Hematopoietic multipotent progenitor cell treated with erythropoietin and hydrocortisone succinate and interleukin-3 and kit ligand, for 4 days (in vitro differentiated cells): ENCODE measurements at places on chromosomes 11 and 22.

GRCh38 chr11:68783216-68783821 lies 32.0 kb upstream of the TESMIN start:
- no peak for DNase-seq

DNA sequence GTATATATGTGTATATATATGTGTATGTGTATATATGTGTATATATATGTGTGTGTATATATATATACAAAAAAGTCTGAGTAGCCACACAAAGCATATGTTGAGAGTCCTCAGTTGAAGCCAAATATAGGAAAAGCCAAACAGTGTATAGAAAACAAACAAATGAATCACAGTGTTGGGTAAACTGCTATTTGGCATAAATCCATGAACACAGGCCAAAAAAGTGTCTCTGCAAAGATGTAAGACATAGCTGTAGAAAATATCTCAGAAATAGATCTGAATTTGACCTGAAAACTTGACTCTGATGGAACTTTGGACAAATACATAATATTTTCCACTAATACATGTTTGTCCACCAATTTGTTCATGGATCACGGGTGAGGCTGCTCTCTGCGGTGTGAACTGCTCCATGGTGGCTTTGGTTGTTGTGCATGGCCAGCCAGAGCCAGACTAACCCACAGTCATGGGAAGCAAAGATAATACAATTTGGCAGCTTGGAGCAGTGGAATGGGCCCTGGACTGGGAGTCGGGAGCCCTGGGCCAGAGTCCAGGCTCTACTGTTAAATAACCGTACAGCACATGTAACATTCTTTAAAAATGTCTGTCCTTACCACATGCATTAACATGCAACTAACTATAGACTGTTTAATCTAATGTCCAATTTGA lies 76.9 kb upstream of the EED start:
- DNase-seq, result no peak

DNA sequence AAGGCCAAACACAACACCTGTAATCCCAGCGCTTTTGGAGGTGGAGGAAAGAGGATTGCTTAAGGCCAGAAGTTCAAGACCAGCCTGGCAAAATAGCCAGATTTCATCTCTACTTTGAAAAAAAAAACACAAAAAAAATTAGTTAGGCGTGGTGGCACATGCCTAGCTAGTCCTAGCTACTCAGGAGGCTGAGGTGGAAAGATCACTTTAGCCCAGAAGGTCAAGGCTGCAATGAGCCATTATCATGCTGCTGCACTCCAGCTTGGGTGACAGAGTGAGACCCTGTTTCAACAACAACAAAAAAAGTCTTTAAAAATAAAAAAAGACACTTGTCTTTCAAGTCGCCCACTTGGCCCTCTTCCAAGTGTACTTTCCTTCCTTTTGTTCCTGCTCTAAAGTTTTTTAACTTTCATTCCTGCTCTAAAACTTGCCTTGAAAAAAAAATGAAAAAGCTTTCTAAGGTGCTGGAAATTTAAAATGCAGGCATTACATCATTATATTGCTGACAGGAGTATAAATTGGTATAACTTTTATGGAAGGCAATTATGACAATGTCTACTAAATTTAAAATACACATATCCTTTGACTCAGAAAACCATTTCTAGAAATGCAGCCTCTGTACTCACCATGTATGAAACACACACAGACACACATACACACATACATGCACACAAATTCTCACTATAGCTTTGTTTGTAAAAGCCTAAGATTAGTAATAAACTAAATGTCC lies 12.7 kb downstream of the LIPT2 start:
- peak; percentile 80 for DNase-seq

DNA sequence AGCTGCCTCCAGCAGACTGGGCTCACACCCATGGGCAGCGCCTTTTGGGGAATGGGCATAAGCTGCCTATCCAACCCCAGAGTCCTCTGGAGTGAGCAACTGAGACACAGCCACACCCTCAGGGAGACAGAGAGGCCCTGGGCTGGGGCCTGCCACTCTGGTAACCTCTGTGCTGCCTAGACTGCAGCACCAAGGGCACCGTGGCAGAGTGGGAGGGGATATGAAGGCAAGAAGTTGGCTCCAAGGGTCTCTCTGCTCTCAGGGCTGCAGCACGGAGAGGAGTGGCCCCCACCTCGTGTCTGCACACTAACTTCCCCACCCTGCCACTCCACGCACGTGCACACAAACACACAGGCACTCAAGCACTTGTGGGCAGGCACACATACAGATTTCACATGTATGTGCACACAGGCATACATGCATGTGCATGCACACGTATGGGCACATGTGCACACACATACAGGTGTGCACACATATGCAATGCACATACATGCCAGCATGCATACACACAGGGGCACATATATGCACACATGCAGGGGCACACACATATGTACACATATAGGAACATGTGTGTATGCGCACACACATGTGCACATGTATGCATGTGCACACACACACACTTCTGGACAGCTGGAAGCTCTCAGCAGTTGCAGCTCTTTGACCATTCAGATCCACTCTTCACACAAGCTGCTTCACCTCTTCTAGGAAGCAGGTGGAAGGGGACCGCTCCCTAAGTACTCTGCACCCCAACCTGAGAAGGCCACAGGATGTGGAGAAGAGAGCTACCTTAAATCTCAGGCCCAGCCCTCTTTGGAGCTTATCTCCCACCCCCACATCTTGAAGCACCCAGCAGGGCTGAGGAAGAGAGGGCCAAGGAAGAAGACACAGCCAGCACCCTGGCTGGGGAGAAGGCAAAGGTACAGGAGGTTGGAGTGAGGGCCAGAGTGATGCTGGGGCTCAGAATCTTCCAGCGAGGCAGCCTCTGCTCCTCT lies 4.3 kb downstream of the IGSF9B start:
- DNase-seq, result no peak

- DNase-seq, result no peak
Observed at GRCh38 chr11:45446434-45446833, 160.3 kb upstream of the SYT13 start.

DNA sequence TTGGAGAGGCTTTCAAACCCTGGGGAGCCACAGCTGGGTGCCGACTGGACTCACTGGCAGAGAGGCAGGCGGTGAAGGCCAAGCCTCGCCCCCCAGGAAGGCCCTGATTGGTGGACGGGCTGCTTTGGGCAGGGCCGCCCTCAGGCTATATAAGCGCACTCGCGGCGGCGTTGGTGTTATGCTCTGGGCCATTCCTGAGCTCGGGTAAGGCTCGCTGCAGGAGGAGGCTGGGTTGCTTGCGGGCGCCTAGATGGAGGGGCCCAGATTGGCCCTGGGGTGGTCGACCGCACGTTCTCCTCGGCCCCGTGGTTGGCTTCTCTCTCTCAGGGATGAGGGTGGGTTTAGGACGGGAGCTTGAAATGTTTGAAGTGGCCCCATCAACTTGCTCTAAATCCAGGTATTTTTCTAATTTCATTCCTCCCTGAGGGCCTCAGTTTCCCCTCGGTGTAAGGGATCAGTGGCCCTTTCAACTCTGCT lies at the start of gene SPDYC:
TSS of gene SPDYC (plus strand) at position 176 of the 477 bp plus-strand sequence. CDS start 1,125 bp downstream, outside the sequence.
- DNase-seq, result peak; percentile 69

GRCh38 chr22:25100948-25101347 lies 98.7 kb upstream of the CRYBB3 start:
- peak; percentile 91 for DNase-seq

- DNase-seq, result no peak
Observed at GRCh38 chr11:35303596-35304385, 115.6 kb downstream of the SLC1A2 start.

DNA sequence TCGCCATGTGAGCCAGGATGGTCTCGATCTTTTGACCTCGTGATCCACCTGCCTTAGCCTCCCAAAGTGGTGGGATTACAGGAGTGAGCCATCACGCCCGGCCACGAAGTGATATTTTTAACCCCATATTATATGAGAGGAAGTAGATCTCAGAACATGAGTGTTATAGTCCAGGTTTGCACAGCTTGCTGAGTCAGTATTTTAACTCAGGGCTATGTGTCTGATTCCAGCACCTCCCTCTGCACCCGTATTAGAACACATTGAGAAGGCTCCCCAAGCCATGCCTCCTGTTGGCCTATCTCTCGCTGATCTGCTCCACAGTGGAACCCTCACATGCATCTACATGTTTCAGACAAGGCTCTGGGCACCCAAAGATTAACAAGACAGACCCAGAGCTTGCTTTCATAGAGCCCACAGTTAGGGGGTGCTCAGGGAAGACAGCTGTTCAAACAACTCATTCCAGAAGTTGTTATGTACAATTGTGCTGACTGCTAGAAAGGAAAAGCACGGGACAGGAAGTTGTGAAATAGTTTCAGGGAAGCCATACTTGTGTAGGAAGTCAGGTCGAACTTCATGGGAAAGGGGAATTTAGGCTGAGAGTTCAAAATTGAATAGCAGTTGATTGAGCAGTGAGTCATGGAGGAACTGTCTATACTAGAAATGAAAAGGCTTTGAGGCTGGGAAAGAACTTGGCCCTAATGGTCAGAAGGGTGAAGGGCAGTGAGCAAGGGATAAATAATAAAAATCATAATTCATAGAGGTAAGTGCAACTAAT lies 49.3 kb upstream of the CLPB start:
- peak; percentile 67 for DNase-seq

DNA sequence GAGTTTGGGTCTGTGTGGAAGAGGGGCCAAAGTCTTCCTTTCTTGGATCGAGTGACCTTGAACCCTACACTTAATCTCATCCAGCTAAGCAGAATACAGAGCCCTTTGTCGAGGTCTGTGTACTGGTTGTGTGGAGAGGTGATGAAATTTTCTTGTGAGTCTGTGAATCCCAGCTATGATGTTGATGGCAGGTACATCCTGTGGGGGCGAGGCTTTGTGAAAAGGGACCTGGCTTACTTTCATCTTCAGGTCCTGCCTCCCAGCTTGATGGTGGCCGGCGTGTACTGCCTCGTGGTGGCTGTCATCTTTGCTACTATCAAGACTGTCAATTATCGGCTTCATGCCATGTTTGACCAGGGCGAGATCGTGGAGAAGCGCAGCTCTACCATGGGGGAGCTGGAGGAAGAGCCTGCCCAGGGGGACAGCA lies 1.0 kb downstream of the PCNX3 start:
- no peak for DNase-seq

DNA sequence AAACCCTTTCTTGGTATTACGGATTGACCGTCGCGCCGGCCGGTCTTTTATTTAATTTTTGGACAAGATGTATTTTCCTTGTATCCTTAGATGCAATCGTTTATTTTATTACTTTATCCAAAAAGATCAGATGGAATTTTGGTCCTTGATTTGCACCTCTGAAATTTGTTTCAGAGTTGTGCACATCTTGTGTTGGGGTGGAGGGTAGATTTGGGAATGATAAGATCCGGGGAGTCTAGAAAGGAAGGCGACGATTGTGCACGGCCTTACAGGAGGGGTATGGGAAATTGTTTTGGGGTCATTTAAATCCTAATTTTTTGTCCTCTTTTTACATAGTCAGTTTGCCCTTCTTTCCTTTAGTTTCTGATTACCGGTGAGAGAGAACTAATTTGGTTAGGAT lies 1.4 kb downstream of the KDM2A start:
- DNase-seq, result peak; percentile 26

- peak; percentile 92 for DNase-seq
Observed at GRCh38 chr11:34266090-34266912, 91.5 kb downstream of the ABTB2 start.

GRCh38 chr11:109304159-109304558 lies 117.8 kb upstream of the C11orf87 start:
- DNase-seq, result no peak

- DNase-seq, result peak; percentile 79
Observed at GRCh38 chr11:34926101-34926830, 9.8 kb downstream of the PDHX start.

DNA sequence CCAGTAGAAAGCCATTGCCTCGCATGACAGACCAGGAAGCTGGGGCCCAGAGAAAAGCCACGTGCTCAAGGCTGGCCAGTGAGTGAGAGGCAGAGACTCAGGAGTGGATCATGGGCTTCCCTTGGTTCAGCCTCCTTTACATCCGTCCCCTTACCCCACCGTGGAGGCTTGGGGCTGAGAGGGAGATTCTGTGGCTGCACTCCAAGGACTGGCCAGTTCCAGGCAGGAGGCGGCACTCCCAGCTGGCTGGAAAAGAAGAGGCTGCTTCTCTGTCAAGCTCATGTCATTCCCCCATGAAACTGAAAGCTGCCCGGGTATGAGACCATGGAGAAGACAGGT lies 6.6 kb upstream of the ASCL2 start:
- DNase-seq, result no peak

- DNase-seq, result peak; percentile 39
Observed at GRCh38 chr11:79708319-79708932, 267.6 kb upstream of the TENM4 start.

- DNase-seq, result no peak
Observed at GRCh38 chr11:65778901-65779668, 1.7 kb downstream of the AP5B1 start.

DNA sequence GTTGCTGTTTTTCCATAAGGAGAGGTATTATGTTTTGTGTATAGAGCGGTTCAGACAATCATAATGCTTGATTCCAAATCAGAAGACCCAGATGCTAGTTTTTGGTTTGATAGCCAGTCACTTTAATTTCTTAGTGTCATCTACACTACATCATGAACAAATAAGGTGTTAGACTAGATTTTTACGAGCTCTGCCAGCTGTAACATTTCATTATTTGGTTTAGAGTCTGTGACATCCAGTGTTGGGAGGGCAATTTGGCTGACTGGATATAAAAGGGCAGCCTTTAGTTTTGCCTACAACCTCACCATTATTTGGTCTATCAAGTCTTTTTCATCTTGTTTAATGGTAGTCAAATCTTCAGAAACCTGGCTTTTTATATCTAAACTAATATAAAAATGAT lies 30.2 kb upstream of the FBXO3 start:
- no peak for DNase-seq
